ENCODE measurements at places on chromosomes 12 and 14. TPM values are rescaled to one million over a fixed set of nuclear protein-coding genes. Genes with fewer than 3 reads are reported as not detected.

- H3K4me3 ChIP-seq = no peak overlapping the region
- H3K27ac ChIP-seq = no peak overlapping the region
- no peak for DNase-seq
- no peaks in the 10 kb centered on the region for H3K36me3 ChIP-seq
- H3K4me1 ChIP-seq = no peaks in the 10 kb centered on the region
Observed at GRCh38 chr12:130435826-130436225, 98.1 kb downstream of the PIWIL1 start.

DNA sequence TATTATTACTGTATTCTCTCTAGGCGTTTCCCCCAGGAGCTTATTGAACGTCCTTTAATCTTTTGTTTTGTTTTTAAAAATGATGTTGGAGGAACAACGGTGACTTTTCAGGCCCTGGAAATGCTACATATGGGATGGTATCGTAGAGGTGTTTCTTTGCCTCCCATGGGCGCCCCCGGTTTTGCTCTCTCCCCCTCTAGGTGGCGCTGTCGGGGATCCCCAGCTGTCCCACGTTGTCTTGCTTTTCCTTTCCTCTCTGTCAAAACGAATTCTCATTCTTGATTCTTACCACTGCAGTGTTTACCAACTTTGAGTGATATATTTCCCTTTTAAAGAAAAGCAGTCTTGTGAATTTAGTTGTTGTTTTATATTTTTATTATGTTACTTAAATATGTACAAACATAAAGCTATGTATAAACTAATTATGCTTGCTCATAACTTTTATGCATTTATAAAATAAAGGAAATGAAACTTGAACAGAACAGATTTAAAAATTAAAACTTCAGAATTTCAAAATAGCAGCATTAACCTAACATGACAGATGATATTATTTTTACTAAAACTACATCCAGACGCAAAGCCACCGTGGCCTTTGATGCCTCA is 171.9 kb downstream of the RGS6 start:
- DNase-seq = peak; percentile 42
- no peak overlapping the region for H3K27ac ChIP-seq
- H3K4me1 ChIP-seq = no peaks in the 10 kb centered on the region
- no peak overlapping the region for H3K4me3 ChIP-seq

DNA sequence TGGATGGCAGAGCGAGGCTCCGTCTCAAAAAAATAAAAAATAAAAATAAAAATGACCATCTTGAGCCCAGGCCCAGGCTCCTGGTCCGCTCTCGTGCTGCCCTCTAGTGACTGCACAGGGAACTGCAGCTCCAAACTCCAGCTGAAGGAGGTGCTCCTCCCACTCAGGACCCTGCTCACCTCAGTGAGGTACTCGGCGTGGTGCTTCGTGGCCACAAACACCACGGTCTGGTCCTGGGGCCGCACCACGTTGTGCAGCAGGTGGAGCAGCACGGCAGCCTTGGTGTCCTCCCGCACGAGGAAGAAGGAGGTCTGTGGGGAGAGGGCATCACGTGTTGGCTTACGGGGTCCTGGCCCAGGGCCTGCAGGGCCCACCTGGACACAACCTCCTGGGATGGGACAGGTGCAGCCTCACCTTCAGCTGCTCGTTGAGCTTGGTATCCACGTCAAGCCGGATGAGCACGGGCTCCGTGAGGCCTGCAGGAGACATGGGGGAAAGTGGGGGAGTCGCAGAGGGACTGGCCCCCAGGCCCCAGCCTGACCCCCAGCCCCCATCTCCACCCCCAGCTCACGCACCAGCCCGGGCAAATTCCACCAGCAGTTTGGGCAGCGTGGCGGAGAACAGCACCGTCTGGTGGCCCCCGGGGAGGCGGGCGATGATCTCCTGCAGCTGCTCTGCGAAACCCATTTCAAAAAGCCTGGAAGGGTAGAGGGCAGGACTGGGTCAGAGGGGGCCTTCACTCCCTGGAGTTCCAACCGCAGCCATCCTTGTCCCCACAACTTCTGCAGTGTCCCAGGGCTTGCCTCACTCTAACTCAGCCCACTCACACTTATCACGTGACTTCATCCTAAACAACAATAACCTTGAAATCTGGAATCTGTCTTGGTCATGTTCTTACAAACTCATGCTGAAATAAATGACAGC is 10.6 kb downstream of the DDX54 start:
- no peak overlapping the region for H3K4me3 ChIP-seq
- no peak overlapping the region for H3K27ac ChIP-seq
- H3K4me1 ChIP-seq = peaks cover 2% of the 10 kb centered on the region

Gene ETFBKMT
- 1.3 TPM for total RNA-seq

- no peaks in the 10 kb centered on the region for H3K4me1 ChIP-seq
- DNase-seq = no peak
- no peak overlapping the region for H3K4me3 ChIP-seq
- H3K36me3 ChIP-seq = peaks cover 27% of the 10 kb centered on the region
Observed at GRCh38 chr12:105212438-105212837, 23.5 kb downstream of the APPL2 start.

DNA sequence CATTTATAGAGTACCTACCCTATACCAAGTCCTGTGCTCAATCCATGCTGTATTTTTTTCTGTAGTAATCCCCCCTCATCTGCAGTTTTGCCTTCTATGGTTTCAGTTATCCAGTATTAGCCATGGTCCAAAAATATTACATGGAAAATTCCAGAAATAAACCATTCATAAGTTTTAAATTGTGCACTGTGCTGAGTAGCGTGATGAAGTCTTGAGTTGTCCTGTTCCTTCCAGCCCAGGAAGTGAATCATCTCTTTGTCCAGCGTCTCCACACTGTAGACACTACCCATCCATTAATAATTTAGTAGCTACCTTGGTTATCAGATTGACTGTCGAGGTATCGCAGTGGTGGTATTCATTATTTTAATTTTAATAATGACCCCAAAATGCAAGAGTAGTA is 54.2 kb downstream of the SUDS3 start:
- no peak overlapping the region for H3K27ac ChIP-seq
- H3K36me3 ChIP-seq = no peaks in the 10 kb centered on the region
- DNase-seq = no peak
- no peaks in the 10 kb centered on the region for H3K4me1 ChIP-seq
- H3K27me3 ChIP-seq = no peaks in the 10 kb centered on the region

GRCh38 chr12:131333621-131334440 is 377.1 kb upstream of the SFSWAP start:
- H3K4me1 ChIP-seq = no peaks in the 10 kb centered on the region
- H3K27me3 ChIP-seq = no peaks in the 10 kb centered on the region
- H3K4me3 ChIP-seq = no peak overlapping the region
- no peak overlapping the region for H3K27ac ChIP-seq
- H3K36me3 ChIP-seq = no peaks in the 10 kb centered on the region
- DNase-seq = no peak

DNA sequence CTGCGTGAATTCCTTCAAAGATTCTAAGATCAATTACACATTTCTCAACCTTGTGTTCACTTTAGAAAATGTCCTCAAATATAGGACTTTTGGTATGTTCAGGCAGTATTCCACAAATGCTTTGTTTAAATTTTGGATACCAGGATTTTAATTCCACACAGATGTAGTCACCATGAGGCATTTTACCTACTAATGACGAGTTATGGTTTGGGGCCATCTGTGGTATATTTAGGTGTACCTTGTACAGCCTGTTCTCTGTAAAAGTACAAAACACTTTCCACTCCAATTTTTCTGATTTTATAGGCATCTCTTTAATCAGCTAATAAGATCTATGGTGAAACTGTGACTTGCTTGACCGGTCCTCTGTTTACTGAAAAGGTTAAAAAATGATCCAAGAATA is 275.7 kb upstream of the PRICKLE1 start:
- H3K4me3 ChIP-seq = no peak overlapping the region
- no peaks in the 10 kb centered on the region for H3K36me3 ChIP-seq

GRCh38 chr12:68111995-68112394 is 47.5 kb downstream of the IFNG start:
- no peak for DNase-seq
- H3K36me3 ChIP-seq = peaks cover 6% of the 10 kb centered on the region
- no peaks in the 10 kb centered on the region for H3K27me3 ChIP-seq
- no peak overlapping the region for H3K4me3 ChIP-seq
- no peak overlapping the region for H3K27ac ChIP-seq
- H3K4me1 ChIP-seq = peaks cover 23% of the 10 kb centered on the region

GRCh38 chr12:94718114-94718513 is 67.8 kb upstream of the TMCC3 start:
- no peak for DNase-seq
- no peak overlapping the region for H3K27ac ChIP-seq
- H3K36me3 ChIP-seq = no peaks in the 10 kb centered on the region
- no peak overlapping the region for H3K4me3 ChIP-seq
- H3K4me1 ChIP-seq = no peaks in the 10 kb centered on the region
- peaks cover 11% of the 10 kb centered on the region for H3K27me3 ChIP-seq

Gene INHBC
- not detected for total RNA-seq

- DNase-seq = no peak
- H3K27ac ChIP-seq = no peak overlapping the region
- H3K36me3 ChIP-seq = peaks cover 61% of the 10 kb centered on the region
- H3K4me3 ChIP-seq = no peak overlapping the region
- H3K4me1 ChIP-seq = no peaks in the 10 kb centered on the region
- H3K27me3 ChIP-seq = no peaks in the 10 kb centered on the region
Observed at GRCh38 chr12:45362291-45362690, 146.4 kb downstream of the ANO6 start.

Gene INSM2
- total RNA-seq = not detected

DNA sequence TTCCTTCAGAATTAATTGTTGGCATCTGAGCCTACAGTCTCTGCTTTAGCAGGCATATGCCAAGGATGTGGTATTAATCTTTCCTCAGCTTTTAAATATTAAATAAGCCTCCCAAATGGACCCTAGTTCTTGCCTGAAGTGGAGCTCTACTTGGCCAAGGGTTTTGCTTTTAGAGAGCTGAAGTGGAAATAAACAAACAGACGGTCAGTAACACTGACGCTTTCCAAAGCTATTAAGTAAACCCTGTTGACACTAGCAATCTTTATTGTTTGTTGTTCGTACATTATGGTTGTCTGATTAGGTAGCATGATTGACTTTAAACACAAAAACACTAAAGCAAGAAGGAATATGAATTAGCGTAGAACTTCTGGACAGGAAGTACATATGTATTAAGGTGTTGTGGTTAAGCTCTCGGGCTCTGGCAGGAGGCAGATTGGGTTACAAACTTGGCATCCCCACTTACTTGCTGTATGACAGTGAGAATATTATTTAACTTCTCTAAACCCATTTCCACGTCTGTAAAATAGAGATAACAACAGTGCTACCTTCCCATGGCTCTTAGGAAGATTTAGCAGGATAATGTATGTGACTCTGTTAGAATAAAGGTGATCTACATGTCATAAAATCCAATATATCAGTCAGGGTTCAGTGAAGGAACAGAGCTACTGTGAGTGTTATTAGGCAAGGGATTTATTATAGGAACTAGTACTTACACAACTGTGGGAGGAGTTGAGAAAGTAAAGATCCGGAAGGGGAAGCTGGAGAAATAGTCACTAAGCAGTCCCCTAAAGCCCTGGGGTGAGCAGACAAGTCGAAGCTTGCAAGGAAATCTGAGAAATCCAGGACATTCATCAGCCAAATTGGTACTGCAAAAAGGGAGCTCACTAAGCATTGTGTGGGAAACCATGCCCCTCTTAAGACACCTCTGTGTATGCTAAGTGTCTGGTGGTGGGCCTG is 92.2 kb upstream of the ATF7IP start:
- no peak overlapping the region for H3K4me3 ChIP-seq
- H3K4me1 ChIP-seq = peaks cover 14% of the 10 kb centered on the region
- DNase-seq = no peak
- H3K27ac ChIP-seq = no peak overlapping the region

Gene UNC79
- 0.03 TPM for total RNA-seq

DNA sequence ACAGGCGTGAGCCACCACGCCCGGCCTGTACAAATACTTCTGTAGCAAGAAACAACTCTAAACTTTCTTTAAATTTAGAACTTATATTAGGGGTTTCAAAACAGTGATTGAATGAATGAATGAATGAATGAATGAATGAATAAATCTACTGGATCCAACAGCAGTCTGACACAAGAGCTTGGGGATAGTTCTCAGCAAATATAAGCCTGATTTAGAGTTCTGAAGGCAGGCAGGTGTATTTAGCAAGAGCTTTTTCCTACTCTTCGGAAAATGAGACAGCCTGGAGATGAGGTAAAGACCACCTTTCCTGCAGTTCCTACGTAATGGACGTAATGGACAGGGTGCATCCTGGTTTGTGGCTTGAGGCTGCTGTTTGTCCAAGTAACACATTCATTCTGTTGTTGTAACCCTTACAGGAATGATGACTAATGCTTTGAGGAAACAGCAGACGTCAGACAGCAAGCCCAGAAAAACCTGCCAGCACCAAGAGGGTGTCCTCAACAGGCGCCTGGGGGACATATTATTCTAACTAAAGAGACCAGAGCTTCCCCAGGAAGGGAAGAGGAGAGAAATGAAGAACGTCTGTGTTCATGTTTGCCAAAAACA is 277.4 kb upstream of the SOX5 start:
- H3K4me1 ChIP-seq = peaks cover 1% of the 10 kb centered on the region
- no peaks in the 10 kb centered on the region for H3K27me3 ChIP-seq
- H3K36me3 ChIP-seq = no peaks in the 10 kb centered on the region
- H3K4me3 ChIP-seq = no peak overlapping the region
- DNase-seq = no peak

Gene ADSS1
- 0.98 TPM for total RNA-seq

- no peaks in the 10 kb centered on the region for H3K4me1 ChIP-seq
- H3K4me3 ChIP-seq = no peak overlapping the region
- no peak overlapping the region for H3K27ac ChIP-seq
- H3K36me3 ChIP-seq = no peaks in the 10 kb centered on the region
Observed at GRCh38 chr12:58741226-58741625, 179.1 kb downstream of the LRIG3 start.

Gene AKAP5
- total RNA-seq = 0.88 TPM

DNA sequence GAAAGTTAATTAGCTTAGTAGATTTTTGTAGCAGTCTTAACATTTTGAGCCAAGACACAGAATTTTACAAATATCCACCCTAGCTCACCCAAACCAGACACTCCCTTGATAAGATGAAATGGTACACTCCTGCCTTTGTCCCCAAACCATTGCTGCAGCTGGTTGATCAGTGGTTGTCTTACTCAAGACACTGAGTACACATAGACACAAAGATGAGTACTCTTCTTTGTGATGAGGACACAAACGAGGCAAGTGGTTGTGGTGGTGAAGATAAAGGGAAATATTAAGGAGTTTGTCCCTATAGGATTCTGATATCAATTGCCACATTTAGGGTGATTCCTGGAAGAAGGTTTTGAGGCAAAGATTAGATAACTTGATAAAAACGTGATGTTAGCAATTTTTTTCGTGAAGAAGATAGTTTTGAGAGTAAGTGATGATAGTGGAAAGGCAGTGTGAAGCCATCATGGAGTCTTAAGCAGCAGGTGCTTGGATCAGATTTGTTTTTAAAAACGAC is 21.4 kb upstream of the ATP2B1 start:
- H3K4me3 ChIP-seq = no peak overlapping the region
- H3K36me3 ChIP-seq = peaks cover 14% of the 10 kb centered on the region
- DNase-seq = no peak
- no peak overlapping the region for H3K27ac ChIP-seq
- peaks cover 9% of the 10 kb centered on the region for H3K4me1 ChIP-seq
- no peaks in the 10 kb centered on the region for H3K27me3 ChIP-seq

GRCh38 chr12:7731486-7731885 is 15.7 kb downstream of the CLEC4C start:
- H3K36me3 ChIP-seq = no peaks in the 10 kb centered on the region
